Tongue (tissue), 3 donors: ENCODE measurements at places on chromosomes 6 and 20. TPM values are rescaled to one million over a fixed set of nuclear protein-coding genes. Genes with fewer than 3 reads are reported as not detected.

- no peak for DNase-seq
These were observed 62.0 kb upstream of the PDE7B start for GRCh38 chr6:135789375-135790050.

GRCh38 chr20:50284811-50285375, 94.3 kb downstream of the CEBPB start:
- no peak for DNase-seq

PPP1R3G gene
- 4.4 TPM for total RNA-seq

LAMA4 gene
- total RNA-seq = 247 TPM

RHAG gene
- total RNA-seq = 3.0 TPM

DNA sequence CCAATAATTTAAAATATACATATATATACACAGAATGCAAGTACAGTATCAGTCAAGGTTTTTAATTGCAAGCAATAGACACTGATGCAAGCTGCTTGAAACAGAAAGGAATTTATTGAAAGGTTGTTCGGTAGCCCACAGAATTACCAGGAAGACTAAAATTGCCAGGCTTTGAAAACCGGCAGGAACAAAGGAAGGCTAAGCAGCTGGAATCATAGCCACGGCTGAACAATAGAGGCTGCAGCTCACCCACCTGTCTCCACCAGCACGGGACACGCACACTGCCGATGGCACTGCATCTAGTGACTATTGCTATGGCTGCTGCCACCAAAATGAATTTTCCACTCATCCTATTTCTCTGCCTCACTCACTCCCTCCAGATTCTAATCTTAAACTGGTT, 22.0 kb upstream of the L3MBTL3 start:
- no peak for DNase-seq

- no peak for DNase-seq
These were observed 3.1 kb downstream of the ADRM1 start for GRCh38 chr20:62305765-62306413.

- DNase-seq = no peak
These were observed 51.6 kb downstream of the CYP24A1 start for GRCh38 chr20:54122189-54122588.

- peak; percentile 80 for DNase-seq
These were observed 199.0 kb downstream of the JARID2 start for GRCh38 chr6:15444881-15445280.

DNA sequence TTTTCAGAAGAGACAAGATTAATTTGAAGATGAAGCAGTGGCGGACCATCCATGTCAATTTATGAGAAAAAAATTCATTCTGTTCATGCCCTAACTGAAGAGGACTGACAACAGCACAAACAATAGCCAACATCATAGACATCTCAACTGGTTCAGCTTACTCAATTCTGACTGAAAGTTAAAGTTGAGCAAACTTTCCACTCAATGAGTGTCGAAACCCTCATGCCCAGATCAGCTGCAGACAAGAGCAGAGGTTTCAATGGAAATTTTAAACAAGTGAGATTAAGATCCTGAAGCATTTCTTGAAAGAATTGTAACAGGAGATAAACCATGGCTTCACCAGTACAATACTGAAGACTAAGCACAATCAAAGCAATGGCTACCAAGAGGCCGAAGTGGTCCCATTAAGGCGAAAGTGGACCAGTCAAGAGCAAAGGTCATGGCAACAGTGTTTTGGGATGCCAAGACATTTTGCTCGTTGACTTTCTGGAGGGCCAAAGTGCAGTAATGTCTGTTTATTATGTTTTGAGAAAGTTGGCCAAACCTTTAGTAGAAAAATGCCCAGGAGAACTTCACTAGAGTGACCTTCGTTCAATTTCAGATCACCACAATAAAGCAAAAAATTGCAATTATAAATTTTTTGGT, 6.1 kb upstream of the SFT2D1 start:
- DNase-seq = no peak

TMEM200A gene
- total RNA-seq = 17.7 TPM

DNA sequence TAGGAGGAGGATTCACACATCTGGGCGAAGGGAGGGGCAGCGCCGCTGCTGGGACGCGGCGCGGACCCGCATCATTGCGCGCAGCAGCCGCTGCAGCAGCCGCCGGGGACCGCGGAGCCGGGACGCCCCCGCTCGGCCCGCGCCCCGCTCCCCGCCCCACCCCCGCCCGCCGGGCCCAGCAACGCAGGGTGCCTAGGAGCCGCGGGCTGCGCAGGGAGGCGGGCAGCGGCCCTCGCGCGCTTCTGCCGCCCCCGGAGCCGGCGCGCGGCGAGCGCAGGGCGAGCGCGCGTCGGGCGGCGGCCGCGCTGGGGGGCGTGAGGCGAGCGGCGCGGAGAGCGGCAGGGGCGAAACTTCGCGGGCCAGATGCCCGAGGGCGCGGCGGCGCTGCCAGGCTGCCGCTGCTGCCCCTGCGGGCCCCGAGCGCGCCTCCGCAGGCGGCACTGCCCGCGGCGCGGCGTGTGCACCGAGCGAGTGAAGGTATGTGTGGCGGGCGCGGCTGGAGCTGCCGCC, at the start of gene NKAIN2:
TSS of gene NKAIN2 (plus strand) at position 362 of the 510 bp plus-strand sequence.
- DNase-seq = peak; percentile 16

ZNF322 gene
- total RNA-seq = 21.6 TPM

- peak; percentile 54 for DNase-seq
These were observed 119.6 kb upstream of the DOK5 start for GRCh38 chr20:54355631-54356280.

E2F1 gene
- total RNA-seq = 5.5 TPM

DNA sequence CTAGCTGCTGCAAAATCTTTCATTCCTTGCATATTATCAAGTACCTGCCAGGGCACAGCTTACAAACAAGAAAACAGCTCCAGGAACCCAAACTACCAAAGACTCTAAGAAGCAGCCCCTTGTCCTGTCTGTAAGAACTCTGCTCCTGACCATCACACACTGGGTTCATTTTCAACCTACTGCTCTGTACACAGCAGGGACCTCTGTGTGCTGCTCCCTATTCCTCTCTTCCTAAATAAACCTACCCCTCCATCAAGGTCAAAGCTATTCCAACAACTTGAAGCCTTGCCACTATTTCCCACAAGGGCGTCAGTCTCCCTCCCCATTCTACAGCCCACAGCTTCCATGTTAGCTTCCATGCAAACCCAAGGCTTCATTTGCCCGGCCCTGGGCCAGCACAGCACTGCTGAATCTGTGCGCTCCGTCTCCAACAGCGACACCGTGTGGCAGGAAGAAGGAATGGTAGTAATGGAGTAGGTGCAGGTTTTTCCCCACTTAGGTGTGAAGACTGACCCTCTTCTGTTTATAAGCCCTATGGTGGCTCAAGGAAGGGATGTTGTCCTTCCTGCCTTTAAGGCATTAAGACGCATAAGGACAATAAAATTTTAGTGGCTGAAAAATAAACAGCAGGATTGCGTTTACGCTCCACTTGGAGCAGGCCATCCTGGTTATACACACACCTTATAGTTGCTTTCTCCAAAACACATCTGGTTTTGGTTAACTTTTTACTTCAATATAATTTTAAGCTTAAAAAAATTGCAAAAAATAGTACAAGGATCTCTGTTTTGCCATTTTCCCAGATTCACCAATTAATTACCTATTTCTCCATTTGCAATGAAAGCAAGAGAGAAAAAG, 115.2 kb upstream of the NXT1 start:
- DNase-seq = peak; percentile 81

- no peak for DNase-seq
These were observed 150.2 kb downstream of the FOXC1 start for GRCh38 chr6:1759870-1760269.

PLA2G7 gene
- total RNA-seq = 0.82 TPM

- DNase-seq = peak; percentile 88
These were observed 79.1 kb downstream of the ELOVL4 start for GRCh38 chr6:79868098-79868722.

GRCh38 chr6:144555066-144555465, 269.9 kb downstream of the UTRN start:
- no peak for DNase-seq

DNA sequence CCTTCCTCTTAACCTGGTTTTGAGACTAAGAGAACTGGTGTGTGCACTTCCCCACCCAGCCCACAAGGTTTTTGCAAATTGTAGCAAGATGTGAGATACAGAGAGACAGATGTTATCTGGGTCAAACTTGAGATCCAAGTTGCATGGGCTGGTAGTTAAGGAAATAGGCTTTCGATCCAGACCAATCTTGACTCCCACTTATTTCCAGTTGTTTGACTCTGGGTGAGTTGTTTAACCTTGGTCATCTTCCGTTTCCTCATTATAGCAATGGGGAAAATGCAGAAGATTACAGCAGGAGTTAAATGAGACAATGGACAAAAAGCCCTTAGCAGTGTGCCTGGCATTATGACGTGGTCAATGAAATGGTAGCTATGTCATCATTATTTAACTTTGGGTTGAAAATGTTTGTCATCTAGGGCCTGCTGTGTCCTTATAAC, 1.7 kb downstream of the SNX21 start:
- DNase-seq = no peak

DNA sequence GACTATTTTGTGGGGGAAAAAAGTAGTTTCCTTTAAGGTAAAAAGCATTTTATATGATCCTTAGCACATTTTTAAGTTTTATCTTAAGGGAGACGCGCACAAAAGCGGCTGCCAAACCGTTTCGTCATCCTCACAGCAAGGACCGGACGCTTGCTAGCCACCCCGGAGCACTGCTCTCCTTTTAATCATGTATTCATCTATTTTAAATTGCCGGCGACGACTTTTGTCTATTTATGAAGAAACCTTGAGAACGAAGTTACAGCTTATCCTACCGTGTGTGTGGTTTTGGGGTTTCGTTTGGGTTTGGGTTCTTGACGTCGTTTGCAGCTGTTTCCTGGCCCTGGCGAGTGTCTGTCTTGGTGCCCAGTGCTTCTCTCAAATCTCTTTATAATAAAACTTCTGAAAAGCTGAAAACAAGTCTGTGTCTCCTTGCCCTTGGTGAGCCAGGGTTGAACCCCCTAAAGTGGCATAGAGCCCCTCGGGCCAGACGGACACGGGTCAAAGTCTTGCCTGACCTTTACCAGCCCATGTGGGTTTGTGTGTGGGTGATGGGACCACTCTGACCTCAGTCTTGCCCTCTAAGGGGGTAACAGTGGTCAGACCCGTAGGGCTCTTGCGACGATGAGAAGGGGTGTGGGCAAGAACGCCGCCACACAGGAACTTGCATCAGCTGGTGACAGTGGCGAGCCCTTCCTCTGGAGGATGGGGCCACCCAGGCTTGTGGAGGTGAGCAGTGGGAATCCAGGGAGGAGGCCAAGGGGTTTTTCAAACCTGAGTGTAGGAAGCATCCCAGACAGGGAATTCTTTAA, 117.6 kb downstream of the JPH2 start:
- DNase-seq = no peak

DNA sequence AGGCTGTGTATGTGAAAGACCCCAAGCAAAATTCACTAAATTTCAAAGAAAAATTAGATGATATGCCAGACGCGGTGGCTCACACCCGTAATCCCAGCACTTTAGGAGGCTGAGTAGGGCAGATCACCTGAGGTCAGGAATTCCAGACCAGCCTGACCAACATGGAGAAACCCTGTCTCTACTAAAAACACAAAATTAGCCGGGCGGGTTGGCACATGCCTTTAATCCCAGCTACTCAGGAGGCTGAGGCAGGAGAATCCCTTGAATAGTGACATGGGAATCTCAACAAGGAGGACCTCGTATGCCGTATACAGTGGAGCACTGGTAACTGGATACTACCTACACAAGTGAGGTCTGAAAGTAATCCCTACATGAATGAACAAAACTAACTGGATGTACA, 92.7 kb upstream of the JARID2 start:
- DNase-seq = no peak

PTK6 gene
- 4.6 TPM for total RNA-seq

ID4 gene
- 15.8 TPM for total RNA-seq

DNA sequence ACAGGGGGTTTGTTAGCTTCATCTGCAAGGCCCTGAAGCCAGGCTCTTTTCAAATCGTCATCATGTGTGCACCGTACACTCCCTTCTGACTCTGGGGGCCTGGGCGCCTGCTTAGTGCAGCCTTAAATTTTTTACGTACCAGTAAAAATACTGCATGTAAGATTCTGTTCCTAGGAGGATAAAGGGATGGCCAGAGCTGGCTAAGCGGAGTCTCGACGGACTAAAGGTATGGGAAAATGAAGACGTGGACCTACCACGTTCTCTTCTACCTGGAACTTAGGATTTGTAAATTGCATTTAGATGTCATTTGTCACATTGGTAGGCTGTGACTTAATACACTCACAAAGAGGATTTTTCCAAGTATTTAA, 149.3 kb upstream of the AFDN start:
- no peak for DNase-seq

GRCh38 chr6:11397622-11398450, 139.7 kb upstream of the TMEM170B start:
- DNase-seq = no peak

LY6G6D gene
- total RNA-seq = not detected
